ENCODE measurements at places on chromosomes 4 and X.

DNA sequence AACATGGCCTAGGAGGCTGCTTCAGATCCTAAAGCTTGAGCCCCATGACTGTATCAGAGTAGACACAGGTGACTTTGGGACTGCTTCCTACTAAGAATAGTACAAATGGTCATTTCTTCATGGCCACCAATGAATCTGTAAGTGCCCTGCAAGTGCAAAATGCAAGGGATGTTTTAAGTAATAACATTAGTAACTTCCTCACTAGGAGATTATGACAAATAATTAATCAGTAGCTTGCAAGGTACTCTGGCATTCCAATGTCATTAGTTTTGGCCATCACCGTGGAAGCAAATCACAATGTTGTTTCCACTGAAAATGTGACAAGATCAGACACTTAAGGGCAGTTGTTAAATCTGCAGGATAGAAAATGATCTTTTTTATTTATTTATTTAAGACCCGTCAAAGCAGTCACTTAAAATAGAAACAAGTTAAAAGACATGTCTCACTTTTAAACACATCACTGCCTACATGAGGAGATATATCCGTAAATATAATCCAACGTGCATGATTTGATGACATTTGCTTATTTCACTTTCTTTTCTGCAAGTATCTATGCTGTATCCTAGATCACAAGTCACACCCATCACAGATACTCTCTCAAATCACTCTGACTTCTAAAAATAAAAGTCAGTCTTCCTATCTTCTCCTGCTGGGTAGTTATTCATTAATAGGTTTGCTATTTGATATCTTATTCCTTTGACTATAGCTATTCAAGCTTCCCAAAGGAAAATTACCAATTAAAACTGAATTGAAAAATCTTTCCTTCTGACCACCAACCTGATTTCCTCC lies 400.6 kb downstream of the IL15 start:
- no peak for DNase-seq

DNA sequence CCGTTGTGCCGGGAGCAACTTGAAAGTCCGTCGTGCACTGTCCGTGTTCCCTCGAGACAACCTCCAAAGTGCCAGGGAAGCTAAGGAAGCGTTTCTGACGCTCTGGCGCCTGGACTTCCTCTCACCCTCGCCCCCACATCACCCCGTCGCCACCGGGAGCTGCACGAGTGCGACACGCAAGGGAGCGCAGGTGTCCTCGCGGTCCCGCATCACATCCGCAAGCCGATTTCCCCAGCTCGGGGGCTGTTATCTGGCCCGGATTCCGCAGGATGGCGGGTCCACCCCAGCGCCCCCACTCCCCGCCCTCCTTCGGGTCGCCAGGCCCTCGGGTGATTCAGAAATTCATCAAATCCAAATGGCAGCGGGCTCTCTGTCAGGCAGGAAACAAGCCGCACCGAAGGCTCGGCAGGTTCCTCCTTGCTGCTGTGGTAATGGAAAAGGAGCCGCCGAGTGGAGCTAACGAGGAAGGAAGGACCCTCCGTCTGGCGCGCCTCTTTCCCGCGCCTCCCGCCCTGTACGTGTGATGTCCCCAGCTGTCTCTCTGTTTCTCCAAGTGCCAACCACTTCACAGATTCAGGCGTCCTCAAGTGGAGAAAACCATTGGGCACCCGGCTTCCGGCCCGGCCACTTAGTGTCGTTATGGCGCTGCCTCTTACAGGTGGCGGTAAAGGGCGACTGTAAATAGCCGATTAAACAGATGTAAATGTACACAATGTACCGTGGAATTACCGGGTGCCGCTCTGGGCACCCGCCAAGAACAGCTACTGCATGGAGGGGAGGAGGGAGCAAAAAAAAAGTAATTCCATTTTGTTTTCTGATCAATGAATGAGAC lies 921 bp upstream of the SETD7 start:
- peak; percentile 53 for DNase-seq

DNA sequence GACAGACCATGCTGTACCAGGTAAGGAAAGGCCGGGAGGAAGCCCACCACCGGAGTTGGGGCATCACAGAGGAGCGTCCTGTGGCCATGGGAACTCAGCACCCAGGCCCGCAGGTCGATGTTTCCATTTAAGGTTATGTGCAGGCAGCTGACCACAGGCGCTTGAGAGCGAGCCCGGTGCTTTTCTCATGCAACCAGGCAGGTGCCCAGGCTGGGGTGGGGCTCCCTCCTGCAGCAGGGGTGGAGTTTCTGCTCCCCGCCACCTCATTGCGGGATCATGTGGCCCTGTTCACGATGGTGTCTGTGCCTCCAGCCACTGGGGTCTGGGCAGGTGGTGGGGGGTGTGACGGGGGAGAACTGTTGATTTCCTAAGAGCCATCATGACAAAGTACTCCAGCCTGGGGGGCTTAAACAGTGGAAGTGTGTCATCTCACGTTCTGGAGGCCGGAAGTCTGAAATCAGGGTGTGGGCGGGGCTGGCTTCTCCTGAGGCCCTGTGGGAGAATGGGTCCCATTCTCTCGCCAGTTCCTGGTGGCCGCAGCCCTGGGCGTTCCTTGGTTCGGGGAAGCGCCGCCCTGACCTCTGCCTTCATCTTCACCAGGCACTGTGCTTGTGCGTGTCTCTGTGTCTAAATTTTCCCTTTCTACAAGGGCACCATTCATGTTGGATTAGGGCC lies 60.9 kb downstream of the CPZ start:
- no peak for DNase-seq

DNA sequence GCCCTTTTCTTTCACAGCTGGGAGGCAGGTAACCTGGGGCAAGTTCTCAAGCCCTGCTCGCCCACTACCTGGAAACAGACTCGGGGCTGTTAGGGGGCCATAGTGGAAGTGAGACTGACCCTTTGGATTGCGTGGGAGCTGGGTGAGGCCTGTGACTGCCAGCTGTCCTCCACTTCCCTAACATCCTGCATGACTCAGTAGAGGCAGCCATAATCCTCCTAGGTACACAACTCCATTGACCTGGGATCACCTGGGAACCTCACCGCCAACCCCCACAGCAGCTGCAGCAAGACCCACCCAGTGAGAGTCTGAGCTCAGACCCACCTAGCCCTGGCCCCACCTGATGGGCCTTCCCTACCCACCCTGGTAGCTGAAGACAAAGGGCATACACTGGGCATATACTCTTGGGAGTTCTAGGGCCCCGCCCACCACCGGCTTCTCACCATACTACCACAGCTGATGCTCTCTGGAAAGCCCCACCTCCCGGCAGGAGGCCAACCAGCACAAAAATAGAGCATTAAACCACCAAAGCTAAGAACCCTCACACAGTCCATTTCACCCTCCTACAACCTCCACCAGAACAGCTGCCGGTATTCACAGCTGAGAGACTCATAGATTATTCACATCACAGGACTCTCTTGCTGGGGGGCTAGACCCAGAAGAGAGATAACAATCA lies 61.1 kb upstream of the DCTD start:
- peak; percentile 21 for DNase-seq

DNA sequence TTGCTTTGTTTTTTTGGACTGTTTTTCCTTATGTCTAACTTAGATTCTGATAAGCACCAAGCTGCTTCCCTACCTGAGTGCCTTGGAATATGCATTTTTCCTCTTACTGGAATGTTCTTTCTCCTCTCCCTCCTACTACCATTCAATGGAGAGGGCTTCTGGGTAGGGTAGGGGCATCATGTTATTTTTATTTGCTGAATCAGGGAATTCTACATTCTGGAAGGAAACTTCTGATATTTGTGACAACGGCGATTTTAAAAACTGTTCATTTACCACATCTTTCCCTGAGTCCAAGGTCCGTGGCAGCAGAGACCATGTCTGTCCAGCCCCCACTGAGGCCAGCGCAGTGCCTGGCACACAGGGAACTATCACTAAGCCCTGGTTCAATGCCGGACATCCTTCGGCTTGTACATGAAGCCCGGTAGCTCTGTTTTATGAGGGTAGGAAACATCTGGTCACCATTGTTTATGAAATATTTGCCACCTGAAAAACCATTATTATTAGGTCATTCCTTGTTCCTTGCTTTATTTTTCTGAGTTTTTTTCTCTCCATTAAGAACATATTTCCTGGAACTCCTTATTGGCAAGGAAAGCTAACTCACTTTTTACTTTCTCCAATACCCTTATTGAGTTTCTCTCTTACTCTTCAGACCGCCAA lies 57.0 kb downstream of the PALLD start:
- no peak for DNase-seq

Data from T-helper 2 cell treated with Interferon-gamma antibody and Interleukin-4, amounts not matched to agents 5 μg/mL and 100 μg/mL, for 36 hours (primary cell).